NCI-H187 (cell line): ENCODE measurements at places on chromosomes 3 and 15.

GRCh38 chr3:189262746-189263145, 91.0 kb downstream of the TPRG1 start:
- no peak for DNase-seq

GRCh38 chr3:127722091-127722784, 49.5 kb downstream of the ABTB1 start:
- no peak for DNase-seq

GRCh38 chr3:184016811-184017671, 643 bp downstream of the ABCC5 start:
- peak; percentile 24 for DNase-seq

DNA sequence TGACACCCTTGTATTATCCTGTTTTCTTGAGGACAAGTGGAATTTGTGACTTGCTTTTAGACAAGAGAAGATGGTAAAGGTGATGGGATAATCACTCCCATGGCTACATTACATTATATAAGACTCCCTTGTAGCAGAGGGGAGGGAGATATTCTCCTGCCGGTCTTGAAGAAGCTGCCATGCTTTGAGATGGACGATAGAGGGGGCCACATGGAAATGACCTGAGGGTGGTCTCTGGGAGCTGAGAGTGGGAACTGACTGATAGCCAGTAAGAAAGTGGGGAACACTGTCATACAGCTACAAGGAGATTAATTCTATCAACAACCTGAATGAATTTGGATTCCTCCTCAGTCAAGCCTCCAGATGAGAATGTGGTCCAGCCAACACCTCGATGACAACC, 540.1 kb downstream of the NTRK3 start:
- DNase-seq, result no peak

GRCh38 chr3:158766364-158766763, 34.1 kb upstream of the RARRES1 start:
- DNase-seq, result no peak

DNA sequence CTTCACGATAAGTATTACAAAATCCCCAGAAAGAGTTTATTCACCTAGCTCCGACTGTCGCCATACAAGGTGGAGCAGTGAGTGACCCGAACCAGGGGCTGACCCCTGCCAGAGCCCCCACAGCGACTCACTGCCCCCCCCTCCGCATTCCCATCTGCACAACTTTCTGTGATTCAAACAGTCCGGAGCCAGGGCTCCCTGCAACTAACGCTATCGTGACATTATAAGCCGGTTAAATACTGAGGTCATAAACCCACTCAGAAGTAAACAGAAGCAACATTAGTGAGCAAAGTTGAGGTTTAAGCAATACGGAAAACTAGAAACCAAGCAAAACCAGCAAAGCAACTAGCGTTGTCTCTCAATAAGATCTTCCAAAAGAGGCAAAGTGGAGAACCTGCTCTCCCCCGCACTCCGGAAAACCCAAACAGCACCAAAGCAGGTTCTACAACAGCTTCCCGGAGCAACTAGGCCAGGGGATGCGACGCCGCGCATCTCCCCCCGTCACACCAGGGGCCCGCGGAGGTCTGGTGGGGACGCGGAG, 642 bp downstream of the SCAP start:
- no peak for DNase-seq

DNA sequence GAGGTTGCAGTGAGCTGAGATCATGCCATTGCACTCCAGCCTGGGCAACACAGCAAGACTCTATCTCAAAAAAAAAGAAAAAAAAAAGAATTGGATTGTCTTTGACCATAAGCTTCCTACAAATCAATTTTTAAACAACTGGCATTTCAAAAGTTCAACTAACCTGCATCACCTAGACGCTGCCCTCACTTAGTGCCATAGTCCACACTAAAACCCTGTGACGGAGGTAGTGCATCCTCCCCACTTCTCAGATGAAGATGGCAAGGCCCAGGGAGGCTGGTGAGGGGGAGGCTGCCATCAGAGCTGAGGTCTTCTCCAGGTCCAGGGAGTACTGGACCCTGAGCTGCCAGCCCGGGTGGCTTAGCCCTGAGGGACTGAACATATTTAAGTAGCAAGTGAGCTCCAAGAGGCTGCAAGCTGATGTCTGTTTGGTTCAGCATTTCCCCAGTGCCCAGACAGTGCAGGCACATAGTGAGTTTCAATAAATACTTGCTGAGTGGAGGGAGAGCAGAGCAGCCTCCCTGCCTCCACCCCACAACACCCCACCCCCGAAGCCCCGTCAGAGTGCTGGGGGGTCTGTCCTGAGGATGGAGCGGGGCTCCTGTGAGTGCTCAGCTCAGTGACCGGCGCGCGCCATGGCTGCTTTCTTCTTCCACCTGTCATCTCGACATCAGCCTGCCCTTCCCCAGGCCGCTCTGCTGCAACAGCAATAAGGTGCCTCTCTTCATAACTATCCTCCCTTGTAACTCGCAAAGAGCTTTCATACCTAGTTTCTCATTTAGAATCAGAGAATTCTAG, 52.8 kb downstream of the MGLL start:
- no peak for DNase-seq

DNA sequence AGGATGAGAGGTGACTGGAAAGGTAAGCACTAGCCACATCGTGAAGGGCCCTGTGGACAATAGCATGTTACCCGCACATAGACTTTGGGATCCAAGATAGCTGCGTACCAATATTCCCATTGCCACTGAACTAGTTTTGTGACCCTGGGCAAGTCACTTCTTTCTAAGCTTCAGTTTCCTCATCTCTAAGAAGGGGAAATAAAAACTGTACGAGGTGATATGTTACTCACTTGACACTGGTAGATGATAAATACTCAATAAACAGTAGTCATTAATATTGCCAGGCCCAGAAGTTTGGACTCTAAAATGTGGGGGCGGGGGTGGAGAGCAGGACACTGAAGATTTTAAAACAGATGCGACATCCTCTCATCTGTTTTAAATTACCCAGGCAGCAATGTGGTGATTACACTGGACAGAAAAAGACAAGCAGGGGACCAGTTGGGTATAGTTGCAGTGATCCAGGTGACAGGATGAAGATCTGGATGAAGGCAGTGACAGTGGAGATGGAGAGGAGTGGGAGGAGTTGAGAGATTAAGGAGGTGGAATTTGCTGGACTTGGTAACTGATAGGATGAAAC, 2.5 kb downstream of the ATG7 start:
- no peak for DNase-seq

DNA sequence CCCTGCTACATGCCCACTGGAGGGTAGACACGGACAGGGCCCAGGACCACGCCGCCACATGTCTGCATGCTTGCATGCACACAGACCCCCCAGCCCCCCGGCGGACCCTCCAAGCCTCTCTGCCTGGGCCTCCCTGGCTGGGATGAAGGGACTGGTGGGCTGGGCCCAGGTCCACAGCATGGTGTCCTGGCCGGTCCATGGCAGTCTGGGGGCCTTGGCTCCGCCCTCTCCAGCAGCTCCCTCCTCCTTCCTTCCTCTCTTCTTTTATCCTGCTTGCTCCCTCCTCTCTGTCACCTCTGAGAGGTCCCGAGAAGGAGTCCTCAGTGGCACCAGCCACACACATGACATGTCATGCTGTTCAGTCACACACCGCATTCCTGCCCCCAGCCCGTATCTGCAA, 24.5 kb downstream of the DUSP7 start:
- DNase-seq, result no peak

DNA sequence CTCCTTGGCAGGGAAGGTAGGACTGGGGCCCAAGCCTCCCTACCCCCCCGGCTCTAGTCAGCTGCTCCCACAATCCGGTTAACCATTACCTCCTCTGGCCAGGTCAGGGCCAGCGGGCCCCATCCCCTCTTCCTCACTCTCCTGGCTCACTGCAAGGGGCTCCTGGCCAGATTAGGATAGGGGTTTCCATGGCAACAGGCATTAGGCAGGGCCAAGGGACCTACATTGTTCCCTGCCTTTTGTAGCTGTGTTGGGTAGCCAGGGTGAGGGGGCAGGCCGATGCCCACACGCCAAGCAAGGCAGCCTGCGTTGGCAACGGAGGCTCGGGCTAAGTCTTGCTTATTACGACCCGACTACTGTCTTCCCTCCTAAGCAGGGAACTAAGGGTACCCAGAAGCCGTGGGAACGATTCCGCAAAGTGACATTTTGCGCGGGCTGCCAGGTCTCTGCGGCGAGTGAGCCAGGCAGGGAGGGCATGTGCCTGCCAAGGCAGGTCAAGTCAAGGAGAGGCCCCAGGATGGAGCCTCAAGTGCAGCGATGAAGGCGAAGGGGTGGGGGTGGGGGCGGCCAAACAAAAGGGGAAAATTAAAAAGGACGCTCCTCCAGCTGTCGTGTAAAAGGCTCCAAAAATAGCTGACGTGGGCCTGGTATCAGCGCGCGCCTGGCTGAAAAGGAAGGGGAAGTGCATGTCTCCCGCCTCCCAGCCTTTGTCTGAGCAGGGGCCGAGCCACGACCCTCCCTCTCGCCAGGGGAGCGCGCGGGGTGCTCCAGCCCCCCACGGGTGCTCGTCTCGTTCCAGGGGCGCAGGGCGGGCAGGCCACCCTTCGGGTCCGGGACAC, 919 bp downstream of the IDH2 start:
- DNase-seq, result peak; percentile 26

GRCh38 chr3:183447206-183448001, 19.0 kb upstream of the MCF2L2 start:
- DNase-seq, result peak; percentile 89

GRCh38 chr3:32310918-32311839, 72.7 kb downstream of the CMTM8 start:
- DNase-seq, result no peak

DNA sequence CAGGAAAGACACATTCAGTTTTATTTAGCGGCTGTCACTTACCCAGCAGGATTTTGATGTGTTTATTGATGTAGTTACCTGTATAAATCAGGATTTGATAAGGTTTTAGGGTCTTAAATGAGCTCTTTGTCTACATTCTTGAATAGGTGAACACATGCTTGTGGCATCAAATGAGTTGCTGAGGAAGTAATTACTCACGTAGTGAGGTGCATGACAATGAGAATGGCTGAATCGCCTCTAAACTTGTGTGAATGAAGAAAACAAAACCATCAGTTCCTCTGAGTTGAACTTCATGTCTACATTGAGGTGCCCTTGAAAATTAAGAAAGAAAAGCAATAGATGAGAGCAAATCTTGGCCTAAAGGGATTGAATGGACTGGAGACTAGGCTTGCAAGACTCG, 245.6 kb upstream of the SATB1 start:
- no peak for DNase-seq

DNA sequence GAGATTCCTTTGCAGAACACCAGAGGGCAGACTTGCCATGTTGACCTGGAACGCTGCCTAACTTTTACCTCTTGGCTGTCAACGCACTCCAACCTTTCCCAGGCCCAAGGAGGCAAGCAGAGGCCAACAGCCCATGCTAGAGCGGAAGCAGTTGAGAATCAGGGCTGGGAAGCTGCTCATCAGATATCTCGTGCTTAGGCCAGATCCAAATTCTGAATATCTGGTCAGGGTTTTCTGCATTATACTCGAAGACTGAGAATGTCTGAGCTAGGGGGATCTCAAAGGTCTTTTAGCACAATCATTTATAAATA, 2.5 kb downstream of the XIRP1 start:
- no peak for DNase-seq

- no peak for DNase-seq
These were observed 1.2 kb upstream of the ZBTB20 start for GRCh38 chr3:115148142-115148790.

- no peak for DNase-seq
These were observed 2.2 kb downstream of the BMF start for GRCh38 chr15:40106203-40107161.

GRCh38 chr15:49024840-49025239, 21.4 kb downstream of the SECISBP2L start:
- no peak for DNase-seq

- DNase-seq, result peak; percentile 1
These were observed 121.5 kb upstream of the TSC22D2 start for GRCh38 chr3:150286390-150287147.

DNA sequence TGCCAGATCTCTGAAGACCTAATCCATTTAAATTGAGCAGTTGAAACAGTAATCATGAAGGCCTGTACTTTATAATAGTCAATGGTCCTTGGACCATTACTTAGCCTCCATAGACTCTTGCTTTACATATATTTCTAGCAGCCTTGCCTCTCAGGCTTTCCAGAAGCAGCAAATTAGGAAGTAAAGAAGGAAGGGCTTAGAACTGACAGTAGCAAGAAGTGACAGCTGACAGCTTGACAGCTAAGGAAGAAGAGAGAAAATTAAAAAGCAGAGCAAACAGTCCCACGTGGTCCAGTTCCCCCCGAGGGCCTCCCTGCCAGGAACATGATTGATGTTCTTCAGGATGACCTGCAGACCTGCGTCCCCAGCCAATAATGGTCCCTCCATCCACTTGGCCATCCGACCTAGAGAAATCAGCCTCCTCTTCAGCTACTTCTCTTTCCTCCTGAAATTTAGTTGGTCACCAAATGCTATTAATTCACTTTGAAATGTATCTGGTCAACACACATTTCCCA, 15.0 kb upstream of the PSMD6 start:
- no peak for DNase-seq

- DNase-seq, result no peak
These were observed 85.3 kb downstream of the C3orf38 start for GRCh38 chr3:88235102-88235501.

- no peak for DNase-seq
These were observed 462.7 kb downstream of the PLOD2 start for GRCh38 chr3:145698250-145698649.

DNA sequence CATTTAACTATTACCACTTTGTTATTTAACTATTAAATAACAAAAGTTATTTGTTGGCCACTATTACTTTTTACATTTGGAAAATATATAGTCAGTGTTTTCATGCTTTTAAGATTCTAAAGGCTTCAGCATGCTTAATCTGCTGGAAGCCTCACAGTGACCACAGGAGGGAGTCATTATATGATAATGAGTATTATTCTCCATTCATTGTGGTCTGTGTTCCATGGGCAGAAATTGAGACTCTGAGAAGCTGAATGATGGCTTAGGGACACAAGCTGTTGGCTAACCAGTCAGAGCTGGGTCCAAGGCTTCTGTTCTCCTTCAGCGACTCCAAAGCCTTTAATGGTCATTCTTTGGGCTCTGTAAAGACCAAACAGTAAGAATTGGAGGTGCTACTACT, 64.7 kb downstream of the BFSP2 start:
- no peak for DNase-seq

- no peak for DNase-seq
These were observed 31.5 kb downstream of the TMEM108 start for GRCh38 chr3:133069556-133070286.

GRCh38 chr3:151562891-151563290, 102.0 kb upstream of the IGSF10 start:
- no peak for DNase-seq

DNA sequence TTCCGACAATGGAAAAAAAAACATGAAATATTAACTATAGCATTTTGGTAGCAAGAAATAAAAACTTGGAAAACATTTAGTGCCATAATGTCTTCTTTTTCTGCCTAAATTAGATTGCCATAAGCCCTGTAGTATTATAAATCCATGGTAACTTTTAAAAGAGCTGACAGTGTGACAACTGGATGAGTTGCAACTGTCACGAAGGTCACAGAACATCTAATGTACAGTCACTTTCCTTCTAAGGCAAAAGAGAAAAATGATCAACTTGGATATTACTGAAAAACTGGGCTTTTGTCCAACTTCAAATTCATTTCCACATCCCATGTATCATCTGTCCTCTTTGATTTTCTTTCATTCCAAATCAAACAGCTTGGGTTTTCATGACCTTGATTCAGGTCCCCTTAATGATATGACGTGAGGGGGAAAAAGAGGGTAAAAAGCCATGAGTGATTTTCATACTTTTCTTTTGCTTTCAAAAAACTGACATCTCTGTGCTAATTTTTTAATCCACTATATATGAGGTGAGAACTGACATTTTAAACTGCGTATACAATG, 602 bp downstream of the CPB1 start:
- DNase-seq, result no peak

- DNase-seq, result no peak
These were observed 6.6 kb upstream of the SUCNR1 start for GRCh38 chr3:151866711-151867410.
